ENCODE measurements at places on chromosomes 4 and X.
A peak's percentile ranks its signal among the peaks of the same experiment; 100 is the strongest.

DNA sequence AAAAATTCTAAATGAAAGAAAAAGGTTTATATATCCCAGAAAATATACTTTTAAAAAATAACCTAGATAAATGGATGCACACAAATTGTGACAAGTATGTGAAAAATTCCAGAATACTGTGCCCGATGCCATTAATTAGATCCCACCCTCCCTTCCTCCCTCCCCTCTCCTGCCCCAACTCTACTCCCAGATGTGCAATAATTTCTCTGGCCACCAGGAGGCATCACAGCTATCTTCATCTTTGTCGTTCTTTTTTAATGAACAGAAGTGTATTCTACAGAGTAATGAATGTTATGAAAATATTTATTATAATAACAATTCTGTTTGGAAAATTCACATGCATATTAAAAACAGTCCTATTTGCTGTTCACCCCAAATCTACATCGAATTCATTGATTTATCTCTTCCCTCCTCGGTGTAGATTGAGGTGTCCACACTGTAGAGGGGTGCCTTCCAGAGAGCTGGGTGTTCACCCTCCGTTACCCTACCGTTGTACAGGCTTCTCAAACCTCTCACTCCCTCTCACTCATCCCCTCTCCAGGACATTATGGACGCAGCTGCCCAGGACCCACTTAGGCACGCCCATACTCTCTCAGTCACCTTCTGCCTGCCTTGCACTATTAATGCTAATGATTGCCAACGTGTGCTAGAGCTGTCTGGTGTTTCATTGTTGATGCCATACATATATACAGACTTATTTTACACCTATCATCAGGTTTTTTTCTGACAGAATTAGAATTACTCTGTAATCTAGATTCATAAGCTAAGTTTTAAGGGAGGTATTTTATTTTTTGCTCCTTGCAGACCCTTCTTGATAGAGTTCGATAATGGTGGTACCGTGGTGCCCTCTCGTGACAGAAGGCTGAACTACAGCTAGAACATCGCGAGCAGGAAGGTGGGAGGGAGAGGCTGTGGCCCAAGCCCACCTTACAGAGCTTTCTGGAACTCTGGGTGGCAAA is 14.1 kb downstream of the RAB40AL start:
- DNase-seq = no peak

DNA sequence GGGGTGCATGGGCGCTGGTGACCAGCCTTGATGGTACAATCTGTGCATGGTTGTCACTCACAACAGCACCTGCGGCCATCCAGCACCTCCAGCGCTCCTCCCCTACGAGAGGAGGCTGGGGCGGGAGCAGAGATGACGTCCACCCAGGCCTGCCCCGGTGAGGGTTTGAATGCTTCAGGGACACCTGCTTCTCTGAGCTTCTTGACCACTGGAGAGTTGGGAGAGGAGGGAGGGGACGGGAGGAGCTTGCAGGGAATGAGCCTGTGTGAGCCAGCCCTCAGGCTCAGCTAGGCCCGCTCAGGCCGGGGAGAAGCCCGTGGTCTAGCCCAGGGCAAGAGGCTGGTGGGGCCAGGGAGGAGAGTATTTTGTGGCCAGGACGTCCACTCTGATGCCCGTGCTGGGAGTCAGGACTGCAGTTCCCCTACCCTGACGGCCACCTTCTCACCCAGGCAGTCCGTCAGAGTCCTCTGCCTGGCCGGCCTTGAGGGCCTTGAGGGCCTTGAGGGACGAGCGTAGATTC is 59.2 kb downstream of the CPZ start:
- no peak for DNase-seq

GRCh38 chr4:158811704-158812103 is 42.9 kb downstream of the FNIP2 start:
- no peak for DNase-seq

DNA sequence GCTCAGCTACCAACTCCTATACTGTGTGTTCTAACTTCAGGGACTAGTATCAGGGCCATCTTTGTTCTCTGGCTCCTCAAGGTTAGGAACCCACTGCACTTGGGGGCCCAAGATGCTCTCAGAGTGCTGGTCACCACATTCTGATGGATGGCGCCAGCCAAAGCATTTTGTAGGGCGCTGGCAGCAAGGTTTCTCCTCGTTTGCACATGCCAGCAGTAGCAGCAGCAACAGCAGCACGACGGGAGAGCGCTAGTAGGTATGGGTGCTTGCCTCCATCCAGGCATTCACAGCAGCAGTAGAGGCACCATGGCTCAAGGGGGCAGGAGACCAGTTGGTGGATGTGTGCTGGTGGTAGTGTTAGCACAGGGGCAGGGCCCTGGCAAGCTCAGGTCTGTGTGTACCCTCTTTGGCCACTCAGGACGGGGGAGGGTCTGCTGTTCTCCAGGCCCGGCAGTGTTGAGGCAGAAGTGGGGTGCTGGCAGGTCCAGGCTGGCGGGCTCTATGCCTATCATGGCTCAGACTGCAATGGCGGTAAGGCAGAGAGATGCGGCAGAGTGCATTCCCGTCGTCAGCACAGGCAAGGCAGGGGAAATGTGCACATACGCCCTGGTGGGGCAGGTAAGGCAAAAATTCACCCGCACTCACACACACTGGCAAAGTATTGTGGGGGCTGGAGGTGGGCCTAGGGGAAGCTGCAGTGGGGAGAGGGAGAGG is 56.6 kb downstream of the SERPINA7 start:
- peak; percentile 66 for DNase-seq

- no peak for DNase-seq
Measured at GRCh38 chr4:79467246-79467932, 59.4 kb upstream of the GK2 start.

DNA sequence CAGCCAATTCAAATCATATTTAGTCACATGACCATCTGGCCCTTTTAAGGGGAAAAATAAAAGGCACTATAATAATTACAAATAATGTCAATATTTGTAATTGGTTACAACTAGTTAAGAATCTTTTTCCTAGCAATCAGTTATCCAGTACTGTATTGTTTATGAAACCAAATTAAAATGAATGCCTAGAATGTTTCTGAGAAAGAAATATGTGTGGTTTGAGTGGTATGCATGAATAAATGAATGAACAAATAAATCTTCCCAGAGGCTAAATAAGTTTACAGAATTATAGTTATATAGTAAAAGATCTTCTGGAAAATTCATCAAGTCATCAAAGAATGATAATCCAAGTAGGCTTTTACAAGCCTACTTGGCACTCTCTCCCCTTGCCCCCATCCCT is 55.8 kb upstream of the F8A3 start:
- no peak for DNase-seq

- DNase-seq = no peak
Measured at GRCh38 chr4:161519611-161520010, 644.2 kb downstream of the FSTL5 start.

GRCh38 chrX:153947009-153947769 is 2.7 kb upstream of the RENBP start:
- DNase-seq = peak; percentile 62

DNA sequence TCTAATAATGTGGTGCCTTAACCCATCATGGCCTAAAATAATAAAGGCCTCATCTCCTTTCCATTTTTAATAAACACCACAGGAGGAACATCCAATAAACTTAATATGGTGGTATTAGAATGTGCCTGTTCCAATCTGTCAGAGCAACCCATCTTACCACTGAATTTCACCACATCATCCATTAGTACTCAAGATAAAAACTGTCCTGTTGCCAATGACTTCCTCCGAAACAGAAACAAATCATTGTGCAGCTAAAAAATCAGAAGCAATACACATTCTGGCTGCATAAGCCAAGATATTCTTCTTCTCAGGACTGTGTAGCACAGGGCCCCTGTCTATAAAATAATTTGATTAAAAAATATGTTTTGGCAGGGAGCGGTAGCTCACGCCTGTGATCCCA is 18.5 kb downstream of the TLR10 start:
- DNase-seq = no peak

- DNase-seq = no peak
Measured at GRCh38 chr4:85806334-85806733, 331.4 kb downstream of the ARHGAP24 start.

GRCh38 chrX:14026121-14026520 is 3.6 kb downstream of the GEMIN8 start:
- DNase-seq = peak; percentile 71

- DNase-seq = no peak
Measured at GRCh38 chr4:90030953-90031352, 96.2 kb upstream of the CCSER1 start.

- DNase-seq = no peak
Measured at GRCh38 chr4:153962311-153963039, 173.6 kb upstream of the SFRP2 start.

GRCh38 chrX:24480400-24480865 is 15.3 kb downstream of the PDK3 start:
- DNase-seq = no peak

DNA sequence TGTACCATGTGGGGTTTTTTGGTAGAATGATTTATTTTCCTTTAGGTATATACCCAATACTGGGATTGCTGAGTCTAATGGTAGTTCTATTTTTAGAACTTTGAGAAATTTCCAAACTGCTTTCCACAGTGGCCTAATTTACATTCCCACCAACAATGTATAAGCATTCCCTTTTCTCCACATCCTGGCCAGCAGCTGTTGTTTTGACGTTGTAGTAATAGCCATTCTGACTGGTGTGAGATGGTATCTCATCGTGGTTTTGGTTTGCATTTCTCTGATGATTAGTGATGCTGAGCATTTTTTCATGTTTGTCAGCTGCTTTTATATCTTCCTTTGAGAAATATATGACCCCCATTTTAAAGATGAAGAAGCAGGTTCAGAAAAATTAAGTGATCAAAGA is 153.7 kb downstream of the CBR4 start:
- DNase-seq = no peak

DNA sequence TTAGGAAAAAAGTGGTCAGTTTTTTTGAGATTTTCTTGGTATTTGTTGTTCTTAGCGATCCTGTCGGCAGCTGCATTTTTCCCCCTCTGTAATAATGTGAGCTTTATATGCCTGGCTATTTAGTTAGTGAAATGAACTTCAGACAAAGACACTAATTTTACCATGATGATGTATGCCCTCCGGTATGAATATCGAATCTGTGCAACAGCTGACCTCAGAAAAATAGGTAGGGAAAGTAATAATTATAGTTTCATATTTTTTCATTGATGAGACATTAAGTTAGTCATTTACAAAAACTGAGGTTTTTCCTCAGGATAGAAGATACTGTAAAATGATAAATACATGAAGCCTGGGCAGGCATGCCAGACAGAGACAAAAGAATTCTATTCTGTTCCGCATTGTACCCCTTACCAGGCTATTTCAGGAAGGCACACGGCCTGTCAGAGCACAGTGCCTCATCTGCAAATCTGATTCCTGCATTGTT is 155.8 kb downstream of the SHROOM3 start:
- no peak for DNase-seq

DNA sequence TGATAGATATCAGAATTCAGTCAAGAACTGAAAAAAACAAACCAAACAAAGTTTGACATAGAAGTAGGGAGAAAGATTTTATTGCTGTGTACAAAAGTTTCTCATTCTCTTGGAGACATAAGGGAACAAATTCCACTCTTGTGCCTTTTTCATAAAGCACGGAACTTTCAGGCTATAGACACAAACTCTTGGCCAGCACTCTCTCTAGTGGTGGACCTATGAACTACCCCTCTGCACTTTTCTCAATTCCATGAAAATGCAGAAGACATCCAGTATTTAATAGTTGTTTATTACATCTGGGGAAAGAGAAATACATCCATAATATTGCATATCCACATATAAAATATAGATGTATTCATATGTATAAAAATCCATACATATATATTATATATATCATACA is 291.6 kb upstream of the HS3ST1 start:
- DNase-seq = no peak

GRCh38 chrX:2266445-2267349 is 234.1 kb downstream of the DHRSX start:
- no peak for DNase-seq

DNA sequence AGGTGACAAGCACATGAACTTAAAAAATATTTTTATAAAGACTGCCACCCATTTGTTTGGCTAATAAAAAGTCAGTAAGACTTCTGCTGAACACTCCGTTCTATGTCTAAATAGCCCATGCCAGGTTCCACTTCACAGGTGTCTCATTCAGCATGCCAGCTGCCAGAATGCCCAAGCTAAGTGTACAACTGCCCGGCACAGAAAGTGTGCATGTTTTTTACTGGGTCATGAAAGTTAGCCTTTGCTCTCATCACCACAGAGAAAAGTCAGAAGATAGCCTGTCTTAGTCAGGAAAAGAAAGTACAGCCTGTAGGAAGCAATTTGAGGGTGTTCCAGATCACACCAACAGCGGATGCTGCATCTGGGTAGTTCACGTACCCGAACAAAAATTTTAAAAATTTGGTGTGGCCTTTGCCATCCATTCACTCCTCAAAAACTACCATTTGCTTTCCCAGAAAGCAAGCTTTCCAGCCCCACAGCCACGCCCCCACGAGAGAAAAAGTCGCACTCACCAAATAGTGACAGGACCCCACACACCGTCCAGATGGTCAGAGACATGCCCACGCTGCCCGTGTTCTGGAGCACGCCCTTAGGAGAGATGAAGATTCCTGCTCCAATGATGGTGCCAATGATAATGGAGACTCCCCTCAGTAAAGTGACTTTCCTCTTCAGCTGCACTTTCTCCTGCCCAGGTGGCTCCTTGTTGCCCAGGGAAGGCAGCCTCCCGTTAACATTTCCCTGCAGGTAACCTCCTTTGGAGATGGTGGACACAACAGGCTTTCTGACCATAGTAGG is 671 bp downstream of the SLC7A11 start:
- DNase-seq = no peak

- DNase-seq = peak; percentile 9
Measured at GRCh38 chrX:320126-320783, 1.7 kb upstream of the GTPBP6 start.

DNA sequence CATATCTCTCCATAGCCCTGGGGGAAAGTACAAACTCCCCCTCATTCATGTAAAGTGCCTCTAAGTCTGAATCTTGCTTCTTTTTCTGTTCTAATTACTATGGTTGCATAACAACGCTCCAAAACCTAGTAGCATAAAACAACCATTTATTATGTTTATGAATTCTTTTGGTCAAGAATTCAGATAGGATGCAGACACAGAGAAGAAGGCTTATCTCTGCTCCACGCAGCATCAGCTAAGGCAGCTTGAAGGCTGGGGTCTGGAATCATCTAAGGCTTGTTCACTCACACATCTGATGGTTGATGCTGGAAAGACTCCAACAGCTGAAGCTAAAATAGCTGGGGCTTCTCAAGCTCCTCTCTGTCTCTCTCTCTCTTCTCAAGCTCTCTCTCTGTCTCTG is 564.5 kb downstream of the ZNF674 start:
- DNase-seq = no peak

DNA sequence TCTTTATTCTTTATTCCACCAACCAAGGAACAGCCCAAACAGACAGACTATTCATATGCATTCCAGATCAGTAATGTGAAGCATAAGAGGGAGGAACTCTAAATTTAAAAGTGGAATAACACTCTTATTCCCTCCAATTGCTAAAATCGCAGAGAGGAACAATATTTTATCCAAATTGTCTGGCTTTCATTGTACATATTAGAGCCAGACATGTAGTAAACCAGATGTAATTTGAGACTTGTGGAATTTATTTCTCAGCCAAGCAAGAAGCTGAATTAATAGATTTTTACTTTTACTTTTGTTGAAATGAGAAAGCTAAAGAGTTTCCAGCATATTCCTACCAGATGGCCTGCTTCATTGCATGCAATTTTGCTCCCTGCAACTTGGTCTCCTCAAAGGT is 674.6 kb upstream of the SLIT2 start:
- DNase-seq = no peak

- no peak for DNase-seq
Measured at GRCh38 chr4:54625391-54625790, 32.4 kb upstream of the KIT start.
